Esophagus mucosa (tissue), 1 donor: ENCODE measurements at places on chromosomes 6 and 20.

DNA sequence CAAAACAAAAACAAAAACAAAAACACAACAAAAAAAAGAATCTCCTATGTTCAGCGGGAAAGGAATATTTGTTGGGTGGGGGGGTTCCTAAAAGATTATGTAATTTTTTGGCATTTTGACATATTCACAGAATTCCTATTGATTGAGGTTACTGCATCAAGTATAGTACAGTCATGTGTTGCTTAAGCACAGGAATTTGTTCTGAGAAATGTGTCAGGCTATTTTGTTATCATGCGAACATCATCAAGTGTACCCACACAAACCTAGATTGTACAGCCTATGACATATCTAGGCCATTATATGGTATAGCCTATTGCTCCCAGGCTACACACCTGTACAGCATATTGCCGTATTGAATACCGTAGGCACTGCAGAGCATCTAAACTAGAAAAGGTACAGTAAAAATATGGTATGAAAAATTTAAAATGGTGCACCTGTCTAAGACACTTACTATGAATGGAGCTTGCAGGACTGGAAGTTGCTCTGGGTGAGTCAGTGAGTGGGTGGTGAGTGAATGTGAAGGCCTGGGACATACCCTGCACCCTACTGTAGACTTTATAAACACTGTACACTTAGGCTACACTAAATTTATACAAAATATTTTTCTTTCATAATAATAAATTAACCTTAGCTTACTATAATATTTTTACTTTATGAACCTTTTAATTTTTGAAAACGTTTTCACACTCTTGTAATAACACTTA, 110.6 kb downstream of the CDKAL1 start:
- ATAC-seq = no peak

GRCh38 chr6:170288091-170288631, 2.7 kb downstream of the DLL1 start:
- no peak for ATAC-seq

- peak; percentile 88 for ATAC-seq
Measured at GRCh38 chr6:150881911-150882481, 16.5 kb downstream of the MTHFD1L start.

- no peak for ATAC-seq
Measured at GRCh38 chr6:4581468-4582385, 194.5 kb upstream of the CDYL start.

- peak; percentile 40 for ATAC-seq
Measured at GRCh38 chr6:170295510-170296422, 4.9 kb upstream of the DLL1 start.

GRCh38 chr20:31472395-31473330, 2.3 kb downstream of the DEFB124 start:
- ATAC-seq = no peak

- no peak for ATAC-seq
Measured at GRCh38 chr6:160301339-160301738, 42.7 kb upstream of the SLC22A2 start.

DNA sequence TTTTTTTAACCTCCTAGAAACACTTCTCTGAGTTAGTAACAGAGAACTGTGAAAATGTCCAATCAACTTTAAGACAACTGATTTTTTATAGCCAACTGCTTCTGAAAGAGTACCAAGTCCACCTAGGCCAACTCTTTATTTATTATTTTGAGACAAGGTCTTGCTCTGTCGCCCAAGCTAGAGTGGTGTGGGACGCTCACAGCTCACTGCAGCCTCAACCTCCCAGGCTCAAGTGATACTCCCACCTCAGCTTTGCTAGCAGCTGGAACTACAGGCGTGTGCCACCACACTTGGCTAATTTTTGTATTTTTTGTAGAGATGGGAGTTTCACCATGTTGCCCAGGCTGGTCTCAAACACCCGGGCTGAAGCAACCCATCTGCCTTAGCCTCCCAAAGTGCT, 331.6 kb downstream of the RNGTT start:
- ATAC-seq = no peak

DNA sequence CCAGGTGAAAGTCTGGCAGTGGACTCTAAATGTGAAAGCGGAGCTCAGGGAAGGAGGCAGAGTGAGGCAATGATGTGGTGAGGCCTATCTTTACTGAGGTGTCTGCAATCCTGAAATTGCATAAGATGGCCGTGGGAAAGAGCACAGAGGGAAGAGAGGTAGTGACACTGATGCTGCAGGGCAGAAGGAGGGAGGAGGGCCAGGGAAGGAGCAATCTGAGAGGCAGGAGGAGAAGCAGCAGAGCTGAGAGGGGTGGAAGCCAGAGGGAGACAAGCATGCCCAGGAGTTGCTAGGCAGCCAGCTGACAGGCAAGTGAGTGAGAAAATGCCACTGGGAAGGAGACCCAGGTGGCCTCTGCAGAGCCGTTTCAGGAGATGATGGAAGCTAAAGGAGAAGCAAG, 97.4 kb upstream of the CNR1 start:
- ATAC-seq = no peak

GRCh38 chr6:22529866-22530265, 39.5 kb upstream of the HDGFL1 start:
- no peak for ATAC-seq

DNA sequence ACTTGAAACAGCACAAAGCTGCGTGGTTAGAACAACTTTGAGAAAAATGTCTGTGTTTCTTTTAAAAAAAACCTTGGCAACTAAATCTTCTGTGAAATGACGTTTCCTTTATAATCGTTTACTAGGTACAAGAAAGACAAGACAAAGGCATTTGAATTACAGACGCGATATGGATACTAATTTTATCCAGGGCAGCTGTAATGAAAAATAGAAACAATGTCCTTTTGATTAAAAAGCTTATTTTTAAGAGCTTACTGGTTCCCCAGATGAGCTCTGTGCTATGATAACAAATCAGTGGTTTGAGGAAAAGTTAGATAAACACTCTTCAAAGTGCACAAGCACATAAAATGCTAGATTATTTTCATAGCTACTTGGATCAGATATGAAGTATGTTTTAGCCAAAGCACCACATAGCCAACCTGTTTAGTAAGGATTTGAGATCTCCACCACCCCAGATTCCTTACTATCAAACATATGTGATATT, 1.6 kb upstream of the SYNCRIP start:
- no peak for ATAC-seq

DNA sequence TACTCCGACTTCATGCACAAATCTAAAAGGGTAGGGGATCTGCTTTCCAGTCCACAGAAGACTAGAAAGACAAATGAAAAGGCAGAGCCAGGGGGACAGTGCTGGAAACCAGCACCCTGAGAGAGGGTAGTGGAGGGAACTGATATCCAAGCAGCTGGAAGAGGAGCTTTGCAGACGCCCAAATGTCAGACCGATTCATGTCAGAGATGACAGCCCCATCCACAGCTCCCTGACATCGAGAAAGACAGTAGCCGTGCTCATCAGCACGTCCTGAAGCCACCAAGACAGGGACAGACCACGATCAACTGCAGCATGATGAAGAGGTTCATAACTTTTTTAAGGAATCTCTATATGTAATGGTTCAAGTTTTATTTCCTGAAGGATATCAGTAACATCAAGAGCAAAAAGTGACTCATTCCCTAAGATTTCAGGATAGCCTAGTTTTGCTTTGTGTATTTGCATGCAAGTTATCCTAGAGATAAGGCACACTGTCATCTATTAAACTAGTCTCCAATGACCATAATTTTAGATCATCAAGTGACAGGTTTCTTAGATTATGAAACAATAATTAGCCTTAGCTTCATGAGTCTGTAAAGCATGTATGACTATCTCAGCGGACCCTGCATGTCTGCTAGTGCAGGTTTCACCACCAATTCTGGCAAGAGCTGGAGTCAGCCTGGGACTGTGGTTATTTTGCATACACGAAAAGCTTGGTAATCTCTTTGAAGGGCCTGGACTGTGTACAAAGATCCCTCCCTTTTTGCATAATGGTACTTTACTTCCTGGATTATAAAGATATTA, 43.0 kb downstream of the PRDM1 start:
- peak; percentile 84 for ATAC-seq

- ATAC-seq = no peak
Measured at GRCh38 chr20:57383447-57384347, 7.5 kb upstream of the RBM38 start.

GRCh38 chr6:105608711-105609374, 206.0 kb upstream of the PREP start:
- ATAC-seq = no peak

DNA sequence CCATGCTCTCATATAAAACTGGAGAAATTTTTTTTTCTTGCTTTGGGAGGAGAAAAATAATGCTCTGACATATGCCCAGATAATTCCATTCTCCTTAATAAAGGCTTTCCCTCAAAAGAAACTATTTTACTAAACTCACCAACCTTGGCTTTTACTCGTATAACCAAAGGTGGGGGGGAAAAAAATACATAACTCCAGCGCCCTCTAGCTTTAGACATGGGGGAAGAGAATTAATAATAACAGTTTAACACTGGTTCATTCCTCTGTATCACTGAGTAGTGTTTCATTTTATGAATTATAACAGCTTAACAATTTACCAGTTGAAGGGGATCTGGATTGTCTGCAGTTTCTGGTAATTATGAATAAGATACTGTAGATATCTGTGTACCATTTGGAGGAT, 1226.1 kb downstream of the GRIK2 start:
- ATAC-seq = no peak

DNA sequence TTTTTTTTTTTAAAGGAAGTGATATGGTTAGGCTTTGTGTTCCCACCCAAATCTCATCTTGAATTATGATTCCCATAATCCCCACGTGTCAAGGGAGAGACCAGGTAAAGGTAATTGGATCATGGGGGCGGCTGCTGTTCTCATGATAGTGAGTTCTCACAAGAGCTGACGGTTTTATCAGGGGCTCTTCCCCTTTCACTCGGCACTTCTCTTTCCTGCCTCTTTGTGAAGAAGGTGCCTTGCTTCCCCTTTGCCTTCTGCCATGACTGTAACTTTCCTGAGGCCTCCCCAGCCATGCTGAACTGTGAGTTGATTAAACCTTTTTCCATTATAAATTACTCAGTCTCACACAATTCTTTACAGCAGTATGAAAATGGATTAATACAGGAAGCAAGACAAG, 64.3 kb downstream of the ZFP64 start:
- ATAC-seq = no peak

DNA sequence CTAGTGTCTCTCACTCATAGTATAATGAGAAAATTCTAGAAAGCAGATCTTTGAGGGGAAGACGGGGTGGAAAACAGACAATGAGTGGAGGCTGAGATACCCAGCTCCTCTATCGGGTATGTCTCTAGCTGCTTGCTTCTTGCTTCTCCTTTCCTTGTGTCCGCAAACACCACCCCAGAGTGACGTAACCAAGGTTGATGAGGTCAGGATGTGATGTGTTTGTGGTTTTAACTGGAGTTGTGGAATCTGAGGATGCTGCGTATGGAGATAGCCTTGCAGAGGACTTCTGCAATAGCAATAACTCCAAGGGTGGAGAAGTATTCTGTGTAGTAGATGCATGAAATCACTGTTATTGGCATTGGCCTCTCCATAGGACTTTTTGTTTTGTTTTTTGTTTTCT, 132.7 kb upstream of the IFNGR1 start:
- no peak for ATAC-seq

- ATAC-seq = no peak
Measured at GRCh38 chr6:104617591-104617990, 242.1 kb downstream of the HACE1 start.

DNA sequence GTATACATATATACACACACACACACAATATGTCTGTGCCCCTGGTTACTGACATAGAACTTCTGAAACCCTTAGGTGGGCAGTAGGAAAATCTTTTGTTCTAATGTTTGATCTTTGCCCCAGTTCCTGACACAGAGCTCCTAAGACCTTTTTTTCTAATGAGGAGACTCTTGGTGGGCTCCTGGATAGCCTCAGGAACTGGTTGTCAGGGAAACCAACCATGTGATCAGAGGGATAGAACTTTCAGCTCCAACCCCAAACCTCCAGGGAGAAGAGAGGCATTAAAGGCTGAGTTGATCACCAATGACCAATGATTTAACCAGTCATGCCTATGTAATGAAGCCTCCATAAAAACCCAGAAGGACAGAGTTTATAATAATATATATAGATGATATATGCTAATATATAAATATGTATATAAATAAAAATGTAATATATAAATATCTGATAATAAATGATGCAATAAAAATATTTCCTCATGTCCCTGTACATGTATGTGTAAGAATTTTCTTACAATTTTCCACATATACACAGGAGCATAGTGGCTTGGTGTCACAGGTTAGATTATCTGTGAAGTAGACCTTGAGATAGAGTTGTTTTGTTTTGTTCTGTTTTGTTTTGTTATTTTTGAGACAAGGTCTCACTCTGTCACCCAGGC, 93.3 kb downstream of the GPX5 start:
- no peak for ATAC-seq

DNA sequence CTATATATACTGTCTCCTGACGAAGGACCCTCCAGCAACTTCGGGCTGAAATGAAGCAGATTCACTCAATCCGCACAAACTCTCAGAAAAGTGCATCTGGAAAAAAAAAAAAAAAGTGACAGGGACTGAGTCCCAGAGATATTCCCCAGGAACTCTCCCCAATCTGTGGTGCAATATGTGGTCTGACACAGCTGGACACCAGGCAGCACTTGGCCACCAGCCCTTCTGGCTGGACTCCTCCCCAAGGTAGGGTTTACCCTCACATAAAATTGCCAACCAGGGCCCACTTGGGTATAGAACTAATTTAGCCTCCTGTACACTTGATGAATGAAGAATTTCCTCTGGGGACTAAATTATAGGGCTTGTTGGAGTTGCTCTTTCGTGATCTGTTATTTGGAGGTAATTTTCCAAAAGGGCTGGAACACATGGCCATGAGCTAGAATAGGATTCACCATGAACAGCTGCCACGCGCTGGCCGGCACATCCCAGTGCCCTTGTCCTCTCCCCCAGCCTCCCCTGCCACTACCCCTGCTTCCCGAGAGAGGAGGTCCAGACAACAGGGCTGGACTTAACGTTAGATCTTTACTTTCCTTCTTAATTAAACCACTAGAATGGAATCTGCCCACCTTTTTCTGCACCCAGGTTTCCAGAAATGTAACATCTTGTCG, 379.2 kb downstream of the BMP2 start:
- no peak for ATAC-seq

GRCh38 chr6:13181393-13181792, 146.9 kb downstream of the TBC1D7 start:
- no peak for ATAC-seq

GRCh38 chr6:155183095-155183494, 80.7 kb upstream of the CLDN20 start:
- ATAC-seq = no peak

GRCh38 chr6:1871724-1872315, 262.1 kb downstream of the FOXC1 start:
- no peak for ATAC-seq

GRCh38 chr6:83429857-83430610, 817 bp downstream of the ME1 start:
- ATAC-seq = peak; percentile 57

DNA sequence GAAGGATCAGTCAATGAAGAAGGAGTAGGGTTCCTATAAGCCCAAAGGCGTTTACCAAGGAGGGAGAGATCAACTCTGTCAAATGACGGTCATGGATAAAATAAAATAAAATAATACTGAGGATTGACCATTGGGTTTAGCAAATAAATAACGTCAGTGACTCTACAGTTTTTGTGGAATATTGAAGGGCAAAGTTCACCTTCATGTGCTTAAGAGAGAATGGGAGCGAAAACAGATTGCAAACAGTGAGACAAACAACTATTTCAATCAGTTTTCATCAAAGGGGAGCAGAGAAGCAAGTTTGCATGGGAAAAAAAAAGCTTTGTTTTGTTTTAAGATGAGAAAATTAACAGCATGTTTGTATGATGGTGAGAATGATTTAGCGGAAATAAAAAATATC, 17.6 kb upstream of the NT5DC1 start:
- no peak for ATAC-seq
